ENCODE measurements at places on chromosomes 2 and 18.

DNA sequence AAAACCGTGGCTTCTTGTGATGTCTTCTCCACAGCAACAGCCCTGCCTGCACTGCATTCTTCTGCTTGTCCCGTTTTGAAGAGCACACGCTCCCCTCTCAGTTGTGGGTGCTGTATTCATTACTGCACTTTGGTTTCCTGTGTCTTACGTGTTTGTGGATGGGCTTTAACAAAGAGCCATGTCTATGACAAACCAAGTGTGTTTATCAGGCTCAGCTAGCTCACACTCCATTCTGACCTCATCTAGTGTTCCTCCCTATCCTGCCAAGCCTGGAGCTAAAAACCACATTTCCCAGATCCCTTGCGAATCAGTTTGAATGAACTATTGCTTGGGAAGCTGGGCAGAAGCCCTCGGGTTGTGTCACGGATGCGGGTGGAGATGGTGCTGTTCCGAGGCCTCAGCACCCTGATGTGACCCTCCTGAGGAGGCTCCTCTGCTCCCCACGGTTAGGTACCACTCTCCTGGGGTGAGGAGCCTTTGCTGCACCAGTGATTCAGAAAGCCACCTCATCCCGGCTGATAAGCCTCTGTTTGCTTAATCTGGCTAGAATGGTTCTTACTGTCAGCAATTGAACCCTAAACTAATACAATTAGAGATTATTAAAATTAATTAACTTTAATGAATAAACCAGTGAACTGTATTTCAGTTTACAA lies 116.5 kb downstream of the GALR1 start:
- no peak overlapping the region for H3K27ac ChIP-seq
- H3K4me1 ChIP-seq = peaks cover under 1% of the 10 kb centered on the region
- H3K27me3 ChIP-seq = peaks cover 17% of the 10 kb centered on the region
- H3K4me3 ChIP-seq = no peak overlapping the region
- no peak for ATAC-seq

DNA sequence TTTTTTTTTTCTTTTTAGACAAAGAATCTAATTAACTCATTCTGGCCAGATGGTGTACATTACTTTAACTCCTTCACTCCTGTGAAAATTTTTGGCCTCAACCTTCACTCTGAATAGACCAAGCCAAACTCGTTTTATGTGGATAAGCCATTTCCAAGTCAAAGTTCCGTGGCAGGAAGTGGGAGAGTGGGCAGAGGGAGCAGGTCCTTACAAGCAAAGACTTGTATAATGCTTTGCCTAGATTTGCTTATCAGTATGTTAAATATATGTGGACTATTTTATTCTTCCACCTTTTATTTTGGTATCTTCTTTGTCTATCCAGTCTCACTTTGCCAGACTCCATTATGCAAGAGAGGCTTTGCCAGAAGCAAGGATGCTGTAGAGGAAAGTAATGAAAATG lies 178.1 kb upstream of the TNP1 start:
- no peak overlapping the region for H3K4me3 ChIP-seq
- no peak for ATAC-seq
- no peaks in the 10 kb centered on the region for H3K4me1 ChIP-seq
- peaks cover 14% of the 10 kb centered on the region for H3K27me3 ChIP-seq
- no peak overlapping the region for H3K27ac ChIP-seq

DNA sequence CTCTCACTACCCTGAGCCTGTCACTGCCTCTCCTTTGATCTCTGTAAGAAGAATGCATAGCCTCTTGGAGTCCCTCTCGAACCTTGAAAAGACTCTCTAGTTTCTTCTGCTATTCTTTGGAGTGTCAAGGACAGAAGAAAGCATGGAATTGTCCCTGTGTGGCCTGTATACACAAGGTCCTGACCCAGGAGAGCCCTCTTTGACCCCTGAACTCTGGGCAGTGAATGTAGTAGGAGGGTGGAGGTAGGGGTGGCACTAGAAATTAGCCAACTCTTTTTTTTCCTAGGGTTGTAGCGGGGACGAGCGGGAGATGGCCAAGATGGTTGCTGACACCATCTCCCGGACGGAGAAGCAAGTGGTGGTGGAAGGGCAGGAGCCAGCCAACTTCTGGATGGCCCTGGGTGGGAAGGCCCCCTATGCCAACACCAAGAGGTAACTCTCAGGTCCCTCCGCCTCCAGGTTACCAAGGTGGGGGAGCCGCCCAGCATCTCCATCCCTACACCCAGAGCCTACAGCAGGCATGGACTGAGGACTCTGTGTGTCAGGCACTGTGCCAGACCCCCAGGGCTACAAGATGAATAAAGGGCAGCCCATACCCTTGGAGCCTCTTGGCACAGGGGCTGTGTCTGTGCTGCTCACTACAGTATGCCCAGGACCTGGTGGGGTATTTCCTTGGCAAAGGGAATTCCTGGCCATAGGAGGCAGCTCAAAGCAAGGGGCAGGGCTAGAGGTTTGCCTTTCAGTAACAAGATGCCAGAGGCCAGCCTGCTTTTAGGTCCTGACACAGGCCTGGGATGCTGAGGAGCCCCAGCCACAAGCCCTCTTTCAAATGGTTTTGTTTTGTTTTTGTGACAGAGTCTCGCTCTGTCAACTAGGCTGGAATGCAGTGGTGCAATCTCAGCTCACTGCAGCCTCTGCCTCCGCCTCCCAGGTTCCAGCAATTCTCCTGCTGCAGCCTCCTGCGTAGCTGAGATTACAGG lies 16.4 kb downstream of the VIL1 start:
- H3K4me1 ChIP-seq = peaks cover 19% of the 10 kb centered on the region
- no peaks in the 10 kb centered on the region for H3K36me3 ChIP-seq
- H3K27me3 ChIP-seq = peaks cover 7% of the 10 kb centered on the region

GRCh38 chr2:230794497-230794896 lies 70.2 kb upstream of the ITM2C start:
- peaks cover 47% of the 10 kb centered on the region for H3K36me3 ChIP-seq
- peak overlapping the region; percentile 47 for H3K4me3 ChIP-seq
- peaks cover 38% of the 10 kb centered on the region for H3K4me1 ChIP-seq
- H3K27me3 ChIP-seq = no peaks in the 10 kb centered on the region
- no peak overlapping the region for H3K27ac ChIP-seq

- H3K36me3 ChIP-seq = no peaks in the 10 kb centered on the region
- peaks cover 18% of the 10 kb centered on the region for H3K4me1 ChIP-seq
- no peak overlapping the region for H3K27ac ChIP-seq
- H3K27me3 ChIP-seq = no peaks in the 10 kb centered on the region
- H3K4me3 ChIP-seq = no peak overlapping the region
Measured at GRCh38 chr18:10400534-10401307, 53.7 kb upstream of the APCDD1 start.

DNA sequence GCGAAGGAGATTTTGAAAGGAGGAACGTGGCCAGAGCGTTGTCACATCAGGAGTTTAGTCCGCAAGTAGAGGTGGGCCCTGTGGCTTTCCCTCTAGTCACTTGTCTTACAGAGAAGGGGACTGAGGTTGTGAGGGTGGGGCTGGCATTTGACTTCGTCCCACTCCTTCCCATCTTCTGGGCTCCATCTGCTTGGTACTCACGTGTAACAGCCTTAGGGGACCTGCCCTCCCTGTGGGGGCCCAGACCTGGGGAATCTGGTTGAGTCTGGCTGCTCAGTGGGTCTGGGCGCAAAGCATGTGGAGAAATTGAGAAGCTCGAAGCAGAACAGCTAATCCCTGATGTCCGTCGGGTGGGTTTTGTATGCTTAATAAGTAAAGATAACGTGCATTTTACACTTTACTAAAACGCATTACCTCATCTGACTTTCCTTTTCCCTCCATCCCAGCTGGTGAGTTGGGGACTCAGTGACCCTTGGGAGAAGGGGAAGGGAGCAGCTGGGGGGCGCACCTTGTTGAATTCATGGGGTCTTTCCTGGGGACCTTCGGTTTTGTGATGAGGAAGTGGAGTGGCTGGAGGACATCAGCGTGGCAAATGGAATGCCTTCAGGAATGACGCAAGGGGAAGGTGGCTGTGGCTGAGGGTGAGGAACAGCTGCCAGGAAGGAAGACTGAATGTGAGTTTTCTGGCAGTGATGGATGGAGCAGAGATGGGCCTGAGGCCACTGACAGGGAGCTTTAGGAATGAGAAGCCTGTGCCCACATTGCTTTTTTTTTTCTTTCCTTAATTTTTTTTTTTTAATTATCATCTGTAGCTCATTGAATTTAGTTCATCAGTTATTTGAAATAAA lies 44.8 kb downstream of the ASAP2 start:
- no peaks in the 10 kb centered on the region for H3K36me3 ChIP-seq
- H3K4me3 ChIP-seq = no peak overlapping the region
- peaks cover 40% of the 10 kb centered on the region for H3K27me3 ChIP-seq
- H3K27ac ChIP-seq = no peak overlapping the region

DNA sequence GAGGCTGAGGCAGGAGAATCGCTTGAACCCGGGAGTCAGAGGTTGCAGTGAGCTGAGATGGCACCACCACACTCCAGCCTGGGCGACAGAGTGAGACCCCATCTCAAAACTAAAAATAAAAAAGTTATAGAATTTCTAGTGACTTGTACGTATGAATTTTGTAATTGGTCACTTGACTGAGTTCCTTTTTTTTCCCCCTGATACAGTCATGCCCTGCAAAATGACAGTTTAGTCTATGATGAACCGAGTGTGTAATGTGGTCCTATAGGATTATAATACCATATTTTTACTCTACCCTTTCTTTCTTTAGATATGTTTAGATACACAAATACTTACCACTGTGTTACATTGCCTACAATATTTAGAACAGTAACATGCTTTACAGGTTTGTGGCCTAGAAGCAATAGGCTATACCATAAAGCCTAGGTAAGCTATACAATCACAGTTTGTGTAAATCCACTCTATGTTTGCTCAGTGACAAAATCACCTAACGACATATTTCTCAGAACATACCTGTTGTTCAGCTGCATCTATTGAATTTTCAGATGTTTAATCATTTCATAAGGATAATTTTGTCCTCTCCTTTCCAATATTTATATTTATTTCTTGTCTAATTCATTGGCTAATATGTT lies 25.4 kb downstream of the SOCS6 start:
- H3K4me3 ChIP-seq = no peak overlapping the region
- ATAC-seq = no peak
- no peaks in the 10 kb centered on the region for H3K36me3 ChIP-seq
- H3K27ac ChIP-seq = no peak overlapping the region
- peaks cover 8% of the 10 kb centered on the region for H3K27me3 ChIP-seq
- no peaks in the 10 kb centered on the region for H3K4me1 ChIP-seq

- no peaks in the 10 kb centered on the region for H3K36me3 ChIP-seq
- H3K27me3 ChIP-seq = peaks cover 17% of the 10 kb centered on the region
- no peak overlapping the region for H3K27ac ChIP-seq
- peaks cover 2% of the 10 kb centered on the region for H3K4me1 ChIP-seq
- no peak for ATAC-seq
Measured at GRCh38 chr2:232896111-232896510, 26.0 kb downstream of the SNORC start.

- H3K4me1 ChIP-seq = peaks cover 13% of the 10 kb centered on the region
- no peak for ATAC-seq
- peaks cover 59% of the 10 kb centered on the region for H3K27me3 ChIP-seq
- H3K27ac ChIP-seq = no peak overlapping the region
- no peak overlapping the region for H3K4me3 ChIP-seq
Measured at GRCh38 chr2:15945909-15946705, 5.8 kb downstream of the MYCN start.

- no peaks in the 10 kb centered on the region for H3K36me3 ChIP-seq
- no peak overlapping the region for H3K27ac ChIP-seq
- ATAC-seq = no peak
- H3K4me3 ChIP-seq = no peak overlapping the region
Measured at GRCh38 chr2:158266111-158266510, 164.4 kb downstream of the UPP2 start.

DNA sequence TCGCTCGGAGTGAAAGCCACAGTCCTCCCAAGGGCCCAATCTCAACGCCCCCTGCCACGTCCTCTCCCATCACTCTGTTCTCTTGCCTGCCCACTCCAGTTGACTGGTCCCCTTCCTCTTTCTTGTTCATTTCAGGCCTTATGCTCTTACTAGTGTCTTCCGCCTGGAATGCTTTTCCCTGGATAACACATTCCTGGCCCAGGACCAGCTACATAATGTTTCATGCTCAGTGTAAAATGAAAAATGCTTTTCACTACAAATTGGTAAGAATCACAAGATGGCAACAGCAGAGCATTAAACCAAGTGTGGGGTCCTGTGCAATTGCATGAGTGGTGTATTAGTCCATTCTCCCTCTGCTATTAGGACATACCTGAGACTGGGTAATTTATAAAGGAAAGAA lies 417.2 kb upstream of the KLHL29 start:
- H3K27ac ChIP-seq = no peak overlapping the region
- H3K27me3 ChIP-seq = peaks cover 13% of the 10 kb centered on the region

DNA sequence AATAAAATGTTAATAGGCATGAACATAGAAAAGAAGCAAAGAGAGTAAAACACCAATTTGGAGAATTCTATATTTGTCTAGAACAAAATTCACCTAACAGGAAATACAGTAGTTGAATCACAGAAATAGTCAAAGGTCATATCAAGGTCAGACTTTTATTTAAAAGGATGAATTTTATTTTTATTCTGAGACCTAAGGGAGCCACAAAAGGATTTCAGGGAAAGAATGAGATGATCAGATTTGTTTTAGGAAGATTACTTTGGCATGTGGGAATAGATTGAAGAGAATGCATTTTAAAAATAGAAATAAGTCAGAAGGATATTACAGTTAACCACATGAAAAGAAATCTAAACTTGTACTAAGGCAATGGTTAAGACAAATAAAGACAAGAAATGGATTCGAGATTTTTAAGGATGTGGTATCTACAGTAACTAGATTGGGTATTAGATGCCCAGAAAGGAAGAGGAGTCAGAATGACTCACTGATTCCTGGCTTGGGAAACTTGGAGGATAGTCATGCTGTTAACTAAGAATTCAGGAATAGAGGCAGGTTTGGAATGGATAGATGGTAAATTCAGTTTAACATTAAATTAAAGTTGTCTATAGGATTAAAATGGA lies 56.0 kb downstream of the METTL4 start:
- no peak overlapping the region for H3K4me3 ChIP-seq
- peaks cover 8% of the 10 kb centered on the region for H3K36me3 ChIP-seq
- no peaks in the 10 kb centered on the region for H3K27me3 ChIP-seq
- peaks cover 13% of the 10 kb centered on the region for H3K4me1 ChIP-seq

DNA sequence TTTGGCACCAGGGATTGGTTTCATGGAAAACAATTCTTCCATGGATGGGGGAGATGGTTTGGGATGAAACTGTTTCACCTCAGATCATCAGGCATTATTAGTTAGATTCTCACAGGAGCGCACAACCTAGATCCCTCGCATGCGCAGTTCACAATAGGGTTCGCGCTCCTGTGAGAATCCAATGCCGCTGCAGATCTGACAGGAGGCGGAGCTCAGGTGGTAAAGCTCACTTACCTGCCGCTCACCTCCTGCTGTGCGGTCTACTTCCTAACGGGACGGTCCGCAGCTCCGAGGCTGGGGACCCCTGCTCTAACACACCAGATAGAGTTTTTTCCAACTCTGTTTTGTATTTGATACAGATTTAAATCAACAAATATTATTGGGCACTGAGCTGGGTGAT lies 286.5 kb downstream of the MTX2 start:
- no peaks in the 10 kb centered on the region for H3K36me3 ChIP-seq
- ATAC-seq = no peak
- peaks cover 14% of the 10 kb centered on the region for H3K4me1 ChIP-seq
- no peak overlapping the region for H3K27ac ChIP-seq

DNA sequence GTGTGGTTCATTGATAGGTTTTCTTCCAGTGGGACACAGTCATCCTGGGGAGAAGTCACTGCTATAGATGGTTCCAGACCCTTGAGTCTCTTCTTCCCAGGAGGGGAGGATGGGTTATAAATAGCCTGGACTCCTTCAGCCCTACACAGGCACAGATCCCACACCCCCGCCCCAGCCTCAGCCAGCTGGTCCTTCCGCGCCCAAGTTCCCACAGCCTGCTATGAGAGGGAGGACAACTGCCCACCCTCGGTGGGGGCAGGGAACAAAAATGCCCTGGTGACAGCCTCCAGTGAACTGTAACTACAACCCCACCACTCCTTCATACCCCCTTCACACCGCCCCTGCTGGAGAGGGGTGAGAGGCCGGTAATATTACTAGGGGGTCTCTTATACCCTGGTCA lies 3.2 kb downstream of the ZBTB7C start:
- H3K36me3 ChIP-seq = no peaks in the 10 kb centered on the region
- H3K27ac ChIP-seq = no peak overlapping the region
- ATAC-seq = no peak
